ENCODE measurements at places on chromosomes 5 and 9.

GRCh38 chr5:127834094-127834531, 130.9 kb downstream of the CCDC192 start:
- no peak for DNase-seq

- DNase-seq, result no peak
Observed at GRCh38 chr5:123535648-123536047, 23.7 kb downstream of the CSNK1G3 start.

- DNase-seq, result no peak
Observed at GRCh38 chr5:122089096-122090013, 11.3 kb upstream of the LOX start.

- no peak for DNase-seq
Observed at GRCh38 chr5:2813678-2814077, 62.2 kb upstream of the IRX2 start.

DNA sequence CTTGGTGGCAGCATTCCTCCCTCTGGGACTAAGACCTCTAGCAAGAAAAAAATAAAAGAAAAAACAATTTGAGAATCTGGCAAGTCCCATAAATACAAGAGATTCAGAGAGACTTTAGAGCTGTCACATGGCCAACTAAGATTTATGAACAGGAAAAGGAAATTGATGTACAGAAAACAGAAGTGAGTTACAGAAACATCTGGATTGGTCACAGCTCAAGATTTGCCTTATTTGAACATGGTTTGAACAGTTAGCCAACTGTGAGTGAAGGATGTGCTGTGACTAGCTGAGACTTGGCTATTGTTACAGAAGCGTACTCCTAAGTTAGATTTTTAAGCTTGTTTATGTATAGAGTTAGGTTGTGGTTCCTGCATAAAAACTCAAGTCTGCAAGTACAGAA, 340.2 kb downstream of the SLCO4C1 start:
- no peak for DNase-seq

- DNase-seq, result no peak
Observed at GRCh38 chr9:18786911-18787650, 245.9 kb downstream of the SAXO1 start.

DNA sequence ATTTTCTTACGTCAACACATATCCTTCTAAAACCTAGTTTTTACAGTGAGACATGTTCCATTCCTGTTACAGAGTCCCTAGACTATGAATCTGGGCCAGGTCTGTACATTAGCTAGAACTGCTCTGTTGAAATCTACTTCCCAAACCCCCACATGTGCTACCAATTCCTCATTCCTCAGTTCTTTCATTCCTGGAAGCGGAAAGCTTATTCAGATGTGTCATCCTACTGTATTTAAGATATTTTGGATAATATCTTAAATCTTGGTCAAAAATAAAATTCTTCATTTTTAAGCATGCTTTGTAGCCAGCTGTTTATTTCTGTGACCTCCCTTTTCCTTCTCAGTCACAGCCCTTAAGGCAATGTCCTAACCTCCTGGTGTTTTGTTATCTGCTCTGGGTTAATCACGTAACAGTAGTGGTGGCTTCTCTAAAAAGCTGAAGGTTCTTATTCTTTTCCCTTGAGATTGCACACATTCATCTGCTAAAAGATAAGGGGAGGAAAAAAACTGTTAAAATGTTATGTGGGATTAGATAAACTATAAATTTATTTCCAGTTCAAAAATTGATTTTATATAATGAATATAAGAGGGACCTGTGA, 35.6 kb downstream of the GLRX start:
- no peak for DNase-seq

DNA sequence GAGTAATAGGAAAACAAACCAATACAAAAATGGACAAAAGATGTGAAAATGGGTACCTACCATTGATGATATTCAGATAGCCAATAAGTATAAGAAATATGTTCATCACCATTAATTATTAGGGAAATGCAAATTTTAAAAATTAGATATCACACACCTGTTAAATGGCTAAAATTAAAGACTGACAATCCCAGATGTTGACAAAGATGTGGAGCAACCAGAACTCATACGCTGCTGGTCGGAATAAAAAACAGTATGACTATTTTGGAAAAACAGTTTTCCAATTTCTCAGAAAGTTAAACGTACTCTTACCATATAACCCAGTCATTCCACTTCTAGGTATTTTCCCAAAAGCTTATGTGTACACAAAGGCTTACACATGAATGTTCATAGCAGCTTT, 27.1 kb downstream of the TMEM267 start:
- DNase-seq, result no peak

GRCh38 chr9:84736081-84736480, 66.6 kb downstream of the NTRK2 start:
- DNase-seq, result no peak

Measured in NAMALWA (cell line).